NCI-H187 treated with DMSO at 0.1 percent for 48 hours (cell line): ENCODE measurements at places on chromosomes 3 and 15.

- DNase-seq = no peak
These were observed 76.0 kb downstream of the HMG20A start for GRCh38 chr15:77496715-77497109.

DNA sequence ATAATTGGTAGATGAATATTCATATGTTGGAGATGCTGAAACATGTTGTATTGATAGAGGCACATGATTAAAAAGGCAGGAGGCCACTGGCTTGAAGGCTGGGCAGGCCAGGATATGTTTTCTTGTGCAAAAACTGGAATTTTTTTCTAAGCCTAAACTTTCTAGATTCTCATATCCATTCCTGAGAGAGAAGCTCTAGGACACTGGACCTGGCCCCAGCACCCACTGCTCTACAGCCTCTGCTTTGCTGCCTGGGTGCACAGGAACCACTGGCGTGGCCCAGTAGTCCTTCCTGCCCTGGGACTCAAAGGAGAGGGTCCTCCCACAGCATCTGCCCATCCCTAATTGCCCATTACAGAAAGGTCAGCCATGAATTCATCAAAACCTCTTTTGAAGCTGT, 58.1 kb upstream of the APEH start:
- no peak for DNase-seq

DNA sequence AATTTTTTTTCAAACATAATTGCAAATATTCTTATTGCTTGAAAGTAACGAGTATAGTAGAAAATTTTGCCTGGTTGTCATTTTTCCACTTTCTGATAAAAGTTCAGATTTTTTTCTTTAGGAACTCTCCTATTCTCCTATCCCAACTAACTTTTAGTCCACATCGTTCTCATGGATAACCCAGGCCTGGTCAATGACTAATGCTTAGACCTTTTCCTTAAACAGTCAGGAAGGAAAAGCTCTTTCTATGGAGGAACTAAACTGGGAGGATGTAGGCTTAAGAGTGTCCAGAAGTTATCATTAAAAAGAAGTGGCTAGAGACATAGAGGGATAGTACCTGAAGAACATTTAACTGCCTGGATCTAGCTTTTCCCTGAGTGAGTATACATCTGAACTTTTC, 26.7 kb downstream of the CIP2A start:
- DNase-seq = no peak

DNA sequence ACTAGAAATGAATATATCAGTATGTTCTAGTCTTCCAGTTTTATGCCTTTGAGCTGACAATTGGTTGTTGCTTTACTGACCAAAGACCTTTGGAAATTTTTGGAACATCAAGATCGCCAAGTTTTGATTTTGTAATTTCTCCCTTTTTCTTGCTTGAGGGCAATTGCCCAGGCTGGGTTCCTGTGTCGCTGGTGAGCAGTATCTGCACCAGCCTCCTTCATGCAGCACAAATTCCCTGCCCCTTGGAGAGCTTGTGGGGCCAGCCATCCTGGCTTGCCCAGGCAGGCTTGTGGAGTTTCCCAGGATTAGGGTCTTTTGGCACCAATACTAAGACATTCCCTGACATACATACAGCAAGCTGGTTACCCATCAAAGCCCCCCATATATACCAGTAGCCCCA, 37.9 kb upstream of the HACD2 start:
- DNase-seq = no peak

DNA sequence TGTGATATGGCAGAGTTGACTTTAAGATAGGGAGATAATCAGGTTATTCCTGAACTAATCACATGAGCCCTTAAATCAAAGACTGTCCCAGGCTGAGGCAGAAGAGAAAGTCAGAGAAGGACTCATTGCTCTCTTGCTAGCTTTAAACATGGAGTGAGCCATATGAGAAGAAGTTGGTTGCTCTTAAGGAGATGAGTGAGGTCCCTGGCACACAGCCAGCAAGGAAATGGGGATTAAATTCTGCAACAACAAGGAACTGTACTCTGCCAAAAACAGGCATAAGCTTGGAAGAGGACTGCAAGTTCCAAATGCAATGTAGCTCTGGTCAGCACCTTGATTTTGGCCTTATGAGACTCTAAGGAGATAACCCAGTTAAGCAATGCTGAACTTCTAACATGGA, 457.0 kb downstream of the PLOD2 start:
- no peak for DNase-seq
